ENCODE measurements at places on chromosomes 16 and 17.

GRCh38 chr16:56985962-56986360 lies 3.4 kb upstream of the NLRC5 start:
- no peak for DNase-seq

- DNase-seq, result no peak
Observed at GRCh38 chr17:11282586-11282985, 41.6 kb downstream of the SHISA6 start.

GRCh38 chr16:12936391-12936790 lies 35.0 kb downstream of the SHISA9 start:
- DNase-seq, result no peak

GRCh38 chr17:16106161-16106891 lies 106.7 kb downstream of the TTC19 start:
- no peak for DNase-seq

DNA sequence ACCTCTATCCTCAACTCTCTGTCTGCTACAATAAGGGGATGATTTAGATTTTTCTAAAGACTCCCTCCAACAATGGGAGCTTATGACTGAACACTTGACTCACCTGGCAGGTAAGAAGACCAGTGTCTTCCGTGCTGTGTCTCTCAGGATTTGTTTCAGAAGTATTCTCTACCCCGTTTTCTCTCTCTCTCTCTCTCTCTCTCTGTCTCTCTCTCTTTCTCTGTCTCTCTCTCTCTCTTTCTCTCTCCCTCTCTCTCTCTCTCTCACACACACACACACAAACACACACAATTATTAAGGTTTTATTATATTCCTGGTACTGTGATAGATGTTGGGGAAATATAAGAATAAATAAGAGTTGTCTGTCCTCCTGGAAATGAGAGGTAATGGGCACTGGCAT lies 263.9 kb downstream of the TOX3 start:
- DNase-seq, result no peak

DNA sequence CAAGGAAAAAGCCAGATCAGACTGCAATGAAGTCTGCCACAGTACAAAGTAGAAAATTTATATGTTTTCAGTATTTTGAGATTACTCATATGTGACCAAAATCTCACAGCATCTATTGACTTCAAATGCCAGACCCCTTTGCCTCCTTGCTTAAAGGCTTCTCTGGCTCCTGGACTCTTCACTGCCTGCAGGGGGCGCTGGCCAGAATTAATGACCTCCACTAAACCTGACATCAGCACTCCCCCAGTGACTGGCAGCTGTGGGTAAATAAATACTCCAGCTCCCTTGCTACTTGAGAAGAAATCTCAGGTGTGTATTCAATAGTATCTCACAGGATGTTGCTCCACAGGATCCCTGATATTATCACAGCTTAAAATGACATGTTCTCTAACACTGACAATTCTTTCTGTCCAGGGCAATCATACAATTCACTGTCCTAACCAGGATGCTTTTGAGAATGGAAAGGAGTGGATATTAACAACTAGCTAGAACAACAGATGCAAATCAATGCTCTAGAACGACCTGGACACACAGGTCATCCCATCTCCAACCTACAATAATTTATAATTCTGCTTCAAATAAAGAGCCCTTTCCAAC lies 4.0 kb downstream of the BECN1 start:
- DNase-seq, result peak; percentile 58

- no peak for DNase-seq
Observed at GRCh38 chr17:58384897-58385296, 32.4 kb downstream of the RNF43 start.

DNA sequence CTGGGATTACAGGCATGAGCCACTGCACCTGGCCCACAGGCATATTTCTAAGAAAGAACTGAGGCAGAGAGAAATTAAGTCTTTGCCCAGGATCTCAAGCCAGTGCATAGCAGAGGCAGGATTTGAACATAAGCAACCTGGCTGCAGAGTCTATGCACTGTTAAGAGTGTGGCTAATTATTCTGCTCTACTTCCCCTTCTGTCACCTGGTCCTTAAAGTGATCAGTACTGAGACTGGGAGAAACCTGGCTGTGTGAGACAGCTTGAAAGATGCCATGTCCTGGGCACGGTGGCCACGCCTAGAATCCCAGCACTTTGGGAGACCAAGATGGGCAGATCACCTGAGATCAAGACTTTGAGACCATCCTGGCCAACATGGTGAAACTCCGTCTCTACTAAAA lies 58.1 kb downstream of the IQCK start:
- DNase-seq, result no peak

DNA sequence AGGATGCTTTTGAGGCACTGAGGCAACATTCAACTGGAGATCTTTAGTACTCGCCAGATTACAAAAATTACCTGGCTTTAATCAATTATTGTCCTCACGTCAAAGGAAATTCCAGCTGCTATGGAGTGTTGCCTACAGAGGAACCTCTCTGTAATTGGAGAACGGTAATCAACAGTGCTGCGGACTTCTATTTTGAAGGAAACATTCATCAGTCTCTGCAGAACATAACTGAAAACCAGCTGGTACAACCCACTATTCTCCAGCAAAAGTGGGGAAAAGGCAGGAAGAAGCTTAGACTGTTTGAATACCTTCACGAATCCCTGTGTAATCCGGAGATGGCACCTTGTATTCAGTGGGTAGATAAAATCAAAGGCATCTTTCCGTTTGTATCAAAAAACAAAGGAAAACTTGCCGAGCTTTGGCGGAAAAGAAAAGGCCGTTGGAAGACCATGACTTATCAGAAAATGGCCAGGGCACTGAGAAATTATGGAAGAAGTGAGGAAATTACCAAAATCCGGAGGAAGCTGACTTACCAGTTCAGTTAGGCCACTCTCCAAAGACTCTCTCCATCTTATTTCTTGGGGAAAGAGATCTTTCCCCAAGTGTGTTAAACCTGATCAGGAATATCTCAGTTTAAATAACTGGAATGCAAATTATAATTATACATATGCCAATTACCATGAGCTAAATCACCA lies 3.0 kb downstream of the SLC35G3 start:
- DNase-seq, result no peak

DNA sequence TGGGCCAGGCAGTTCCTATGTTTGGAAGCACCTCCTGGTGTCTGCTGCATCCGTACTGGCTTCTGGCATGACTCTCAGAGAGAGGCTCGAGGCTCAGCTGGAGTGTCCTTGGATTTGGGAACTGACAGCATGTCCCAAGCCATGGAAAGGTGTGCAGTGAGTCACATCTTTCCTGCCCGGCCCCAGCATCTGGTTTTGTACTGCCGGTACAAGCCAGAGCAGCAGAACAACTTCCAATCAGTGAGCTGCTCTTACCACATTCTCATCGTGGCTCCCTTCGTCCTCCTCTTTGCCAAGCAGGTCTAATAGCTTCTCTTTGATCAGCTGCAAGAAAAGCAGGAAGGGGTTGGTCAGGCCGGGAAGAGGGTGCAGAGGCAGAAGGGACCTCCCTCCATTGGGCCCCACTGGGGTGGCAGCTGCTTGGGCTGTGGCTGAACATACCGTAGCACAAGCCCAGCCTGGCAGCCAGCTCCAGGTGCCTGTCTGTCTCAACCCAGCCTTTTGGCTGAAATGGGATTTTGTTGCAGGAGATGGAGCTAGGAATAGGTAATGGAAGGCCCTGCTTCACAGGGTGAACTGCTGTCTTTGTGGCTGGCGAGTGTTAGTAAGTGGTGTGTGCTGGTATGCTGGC lies 24.2 kb downstream of the SPACA3 start:
- DNase-seq, result no peak

- no peak for DNase-seq
Observed at GRCh38 chr16:79685871-79686270, 85.3 kb upstream of the MAF start.

GRCh38 chr17:17500999-17501605 lies 4.9 kb upstream of the RASD1 start:
- DNase-seq, result no peak

DNA sequence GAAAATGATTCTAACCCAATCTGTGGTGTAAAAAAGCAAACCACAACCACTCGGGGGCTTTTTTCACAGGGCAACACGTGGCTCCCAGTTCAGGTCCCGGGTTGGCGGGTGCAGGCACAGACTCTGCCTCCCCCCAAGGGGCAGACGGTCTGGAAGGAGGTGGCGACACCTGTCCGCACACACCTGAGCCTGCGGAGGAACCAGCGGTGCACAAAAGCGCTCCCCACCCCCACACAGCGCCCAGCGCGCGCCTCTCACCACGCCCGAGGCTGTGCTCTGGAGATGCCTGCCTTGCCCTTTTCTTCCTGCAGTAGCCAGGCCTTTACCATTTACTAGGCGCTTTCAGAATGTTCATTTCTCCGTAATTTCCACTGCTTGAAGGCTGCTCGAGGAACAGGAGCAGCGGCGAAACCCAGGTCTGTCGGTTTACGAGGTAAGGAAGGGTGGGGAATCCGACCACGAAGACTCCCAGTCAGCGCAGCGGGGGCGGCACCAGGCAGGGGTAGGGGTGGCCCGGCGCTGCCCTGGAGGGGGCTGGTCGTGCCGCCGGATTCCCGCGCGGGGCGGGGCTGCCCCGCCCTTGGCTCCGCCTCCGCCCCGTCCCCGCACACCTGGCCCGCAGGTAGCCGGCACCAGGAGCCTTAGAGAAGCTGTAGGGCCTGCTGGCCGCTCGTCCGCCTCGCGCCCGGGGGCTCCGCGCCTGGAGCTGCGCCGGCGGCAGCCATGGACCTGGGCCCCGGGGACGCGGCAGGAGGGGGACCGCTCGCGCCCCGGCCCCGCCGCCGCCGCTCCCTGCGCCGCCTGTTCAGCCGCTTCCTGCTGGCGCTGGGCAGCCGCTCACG lies at the start of gene USP43:
Gene USP43, plus strand, starts transcription at position 608 of the 842 bp plus-strand sequence. Its CDS starts 116 bp downstream, at position 724.
- DNase-seq, result no peak

GRCh38 chr17:60545465-60546191 lies 19.6 kb upstream of the APPBP2 start:
- no peak for DNase-seq

- DNase-seq, result no peak
Observed at GRCh38 chr16:30874244-30874820, 19.5 kb downstream of the BCL7C start.

- DNase-seq, result no peak
Observed at GRCh38 chr17:75922173-75922961, 17.7 kb upstream of the MRPL38 start.

DNA sequence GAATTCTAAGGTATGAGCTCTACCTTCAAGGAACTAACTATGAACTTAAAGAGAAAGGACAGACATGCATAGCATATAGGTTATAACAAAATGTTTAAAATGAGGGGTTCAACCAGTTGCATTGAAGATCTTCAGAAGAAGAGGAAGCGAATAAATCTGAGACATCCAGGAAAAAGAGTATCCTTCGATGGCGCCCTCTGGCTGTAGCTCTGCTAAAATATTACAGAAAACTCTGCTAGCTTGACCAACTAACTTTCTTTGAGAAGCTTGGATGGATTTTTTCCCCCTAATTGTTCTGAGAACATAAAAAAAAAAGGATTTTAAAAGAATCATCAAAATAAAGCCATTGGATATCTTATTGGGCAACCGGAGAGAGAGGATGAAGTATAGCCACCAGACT lies 659.9 kb upstream of the SOX9 start:
- DNase-seq, result no peak

- DNase-seq, result no peak
Observed at GRCh38 chr16:75506574-75506973, 11.3 kb upstream of the CHST6 start.

DNA sequence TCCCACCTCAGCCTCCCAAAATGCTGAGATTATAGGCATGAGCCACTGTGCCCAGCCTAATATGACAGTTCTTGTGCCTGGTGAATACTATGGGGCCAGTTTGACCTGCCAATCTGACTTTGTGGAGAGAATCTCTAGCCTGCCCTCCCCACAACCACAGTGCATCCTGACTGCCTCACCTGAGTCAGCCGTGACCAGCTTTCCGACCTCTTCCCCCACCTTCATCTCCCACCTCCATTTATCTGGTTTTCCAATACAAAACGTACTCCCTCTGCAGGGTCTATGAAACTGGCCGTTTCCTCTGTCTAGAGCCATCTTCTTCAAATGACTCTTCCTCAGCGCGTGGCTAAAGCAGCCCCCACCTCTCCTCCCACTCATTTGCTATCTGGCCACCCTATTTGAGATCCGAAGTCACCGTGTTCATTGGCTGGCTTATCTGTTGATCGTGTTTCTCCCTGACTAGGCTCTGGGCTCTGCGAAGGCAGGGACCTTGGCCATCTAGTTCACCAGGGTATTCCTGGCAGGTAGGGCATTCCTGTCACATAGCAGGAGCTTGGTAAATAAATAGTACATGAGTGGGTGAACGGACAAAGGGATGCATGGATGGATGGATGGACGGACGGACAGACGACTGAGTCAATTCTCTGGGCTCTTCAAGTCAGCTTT lies 22.3 kb upstream of the PLLP start:
- DNase-seq, result no peak

GRCh38 chr17:8025176-8025911 lies 13.5 kb upstream of the ALOX15B start:
- no peak for DNase-seq

- DNase-seq, result no peak
Observed at GRCh38 chr17:4641297-4642195, at the start of gene ALOX15. TSS of gene ALOX15 (minus strand) at chr17:4641678. CDS start at chr17:4641651, 27 bp downstream.

DNA sequence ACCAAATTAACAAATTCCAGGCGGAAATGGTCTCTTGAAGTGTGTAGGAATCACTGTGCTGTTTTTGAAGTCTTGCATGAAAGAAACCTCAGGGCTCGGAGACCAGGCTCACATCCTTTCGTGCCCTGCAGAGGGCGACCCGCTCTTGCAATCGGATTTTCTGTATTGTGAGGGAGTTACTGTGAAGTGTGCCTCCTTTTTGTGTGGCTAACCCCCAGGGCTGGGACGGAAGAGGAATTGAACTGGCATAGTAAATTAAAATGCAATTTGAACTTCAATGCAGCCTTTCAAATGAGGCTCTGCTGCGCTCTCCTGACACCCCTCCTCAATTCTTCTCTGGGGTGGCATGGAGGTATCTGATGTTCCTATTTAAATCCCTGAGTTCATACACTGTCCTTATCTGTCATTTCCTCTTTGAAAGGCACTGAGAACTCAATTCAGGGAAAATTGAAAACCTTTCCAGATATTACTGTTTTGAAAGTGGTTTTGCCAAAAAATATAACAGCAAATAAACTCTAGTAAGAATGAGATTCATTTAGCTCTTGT lies 51.5 kb upstream of the MGAT5B start:
- DNase-seq, result peak; percentile 46

- no peak for DNase-seq
Observed at GRCh38 chr16:57575468-57576277, 33.2 kb downstream of the ADGRG5 start.

GRCh38 chr16:66616592-66616991 lies 12.1 kb downstream of the CMTM3 start:
- DNase-seq, result no peak

DNA sequence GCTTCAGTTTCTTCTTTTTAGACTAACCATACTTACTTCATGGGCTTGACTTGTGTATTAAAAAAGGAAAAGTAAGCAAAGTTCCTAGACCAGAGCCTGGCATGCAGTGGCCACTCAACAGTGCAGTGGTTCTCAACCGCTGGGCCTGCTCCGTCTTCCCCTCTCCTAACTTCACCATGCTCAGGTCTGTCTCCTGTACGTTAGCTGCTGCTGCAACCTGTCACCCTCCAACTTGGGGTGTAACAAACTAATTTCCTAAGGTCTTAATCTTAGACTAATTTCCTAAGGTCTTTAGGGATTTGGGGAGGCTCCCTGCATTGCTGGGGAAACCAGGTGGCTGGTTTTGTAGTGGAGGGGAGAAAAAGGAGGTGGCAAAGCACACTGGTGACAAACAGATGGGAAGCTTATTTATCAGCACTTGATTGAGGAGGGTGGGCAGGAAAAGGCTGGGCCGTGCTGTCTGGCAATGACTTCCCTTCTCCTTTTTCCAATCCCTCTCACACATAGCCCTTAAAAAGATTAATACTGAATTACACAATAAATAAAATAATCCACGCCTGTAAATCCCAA lies 2.2 kb upstream of the ARL4D start:
- DNase-seq, result no peak

Data from activated CD4-positive, alpha-beta T cell treated with anti-CD3 and anti-CD28 coated beads, Interleukin-2, amount 50 U/mL, for 4 hours (primary cell).